ENCODE measurements at places on chromosomes 1 and 21.

DNA sequence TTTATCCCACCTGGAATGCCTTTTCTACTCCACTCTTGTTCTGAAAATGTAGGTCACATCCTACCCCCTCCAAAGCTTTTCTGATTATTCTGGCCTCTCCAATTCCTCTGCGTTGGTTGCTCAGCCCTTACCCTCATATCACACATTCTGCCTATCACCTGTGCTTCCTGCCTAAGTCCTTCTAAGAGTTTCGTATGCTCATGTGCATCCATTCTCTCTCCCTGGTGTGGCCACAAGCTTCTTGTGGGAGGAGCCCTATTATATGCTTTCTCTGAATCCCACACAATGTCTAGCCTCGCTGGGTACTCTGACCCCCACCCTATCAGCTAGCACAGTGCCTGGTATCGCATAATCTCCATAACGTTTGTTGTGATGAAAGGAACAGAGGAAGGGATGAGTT lies 54.2 kb downstream of the CD58 start:
- no peak for DNase-seq

- no peak for DNase-seq
These were observed 38.6 kb downstream of the KCNN3 start for GRCh38 chr1:154831462-154831861.

- no peak for DNase-seq
These were observed 515.6 kb downstream of the NEGR1 start for GRCh38 chr1:71766748-71767147.

DNA sequence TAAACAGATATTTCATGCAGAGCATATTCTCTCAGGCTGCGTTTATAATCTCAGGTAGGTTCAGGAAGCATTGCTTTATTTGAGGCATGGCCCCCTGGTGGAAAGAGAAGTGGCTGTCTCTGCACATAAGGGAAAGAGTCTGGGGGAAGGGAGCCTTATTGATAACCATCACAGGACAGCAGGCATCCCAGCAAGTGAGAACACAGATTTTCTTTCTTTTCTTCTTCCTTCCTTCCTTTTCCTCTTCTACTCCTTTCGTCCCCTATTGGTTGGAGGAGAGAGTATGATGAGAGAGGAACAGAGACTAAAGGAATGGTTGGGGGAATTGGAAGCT lies 21.9 kb downstream of the TSNAX start:
- no peak for DNase-seq

GRCh38 chr1:3511856-3512255 lies 57.4 kb downstream of the ARHGEF16 start:
- DNase-seq: no peak

- no peak for DNase-seq
These were observed 510 bp upstream of the IL10RB start for GRCh38 chr21:33265664-33266049.

GRCh38 chr21:45969921-45970673 lies 11.5 kb upstream of the COL6A1 start:
- DNase-seq: no peak

- no peak for DNase-seq
These were observed 43.3 kb downstream of the TP73 start for GRCh38 chr1:3695326-3696217.

GRCh38 chr1:200659269-200659668 lies 10.4 kb downstream of the DDX59 start:
- DNase-seq: no peak

GRCh38 chr1:3261007-3261968 lies 192.3 kb downstream of the PRDM16 start:
- DNase-seq: peak; percentile 80

GRCh38 chr1:72283307-72284083 lies 1.2 kb upstream of the NEGR1 start:
- peak; percentile 49 for DNase-seq

DNA sequence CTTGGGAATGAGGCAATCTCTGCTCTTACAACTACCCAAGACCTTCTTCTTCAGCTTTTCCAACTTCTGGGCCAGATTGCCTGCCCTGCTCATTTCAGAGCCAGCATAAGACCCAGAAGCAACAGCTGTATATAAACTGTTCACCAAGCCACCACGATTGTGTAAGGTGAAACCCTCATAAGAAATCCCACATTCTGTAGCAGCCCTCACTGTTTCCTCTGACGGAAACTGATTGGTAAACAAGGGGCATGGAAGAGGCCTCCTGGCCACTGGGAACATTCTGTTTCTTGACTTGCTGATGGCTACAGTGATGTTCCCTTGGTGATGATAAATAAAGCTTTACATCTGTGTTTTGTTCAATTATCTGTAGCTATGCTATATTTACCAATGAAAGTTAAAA lies 39.7 kb upstream of the EXO1 start:
- no peak for DNase-seq

- DNase-seq: no peak
These were observed 5.2 kb upstream of the AGPAT3 start for GRCh38 chr21:43859747-43860214.

GRCh38 chr1:22122273-22123070 lies 20.4 kb downstream of the WNT4 start:
- DNase-seq: no peak

GRCh38 chr1:220093361-220094015 lies 444 bp upstream of the IARS2 start:
- no peak for DNase-seq
